ENCODE measurements at places on chromosomes 4 and X. TPM values are rescaled to one million over a fixed set of nuclear protein-coding genes. Genes with fewer than 3 reads are reported as not detected.

Gene BEND2
- not detected for total RNA-seq

Gene TCP11X2
- total RNA-seq, result not detected

Gene FAM241A
- total RNA-seq, result 1.5 TPM

Gene CXCL1
- 11.4 TPM for total RNA-seq

Gene UGT8
- 7.7 TPM for total RNA-seq

Gene LRIT3
- 0.11 TPM for total RNA-seq

Gene TMPRSS11B
- total RNA-seq, result 0.27 TPM

Gene PPP4R3C
- total RNA-seq, result not detected

Gene CT83
- total RNA-seq, result not detected

Gene TMEM129
- total RNA-seq, result 26.8 TPM

Data from astrocyte (in vitro differentiated cells and primary cell).